CD8-positive, alpha-beta memory T cell (primary cell): ENCODE measurements at places on chromosomes 1 and 21.

GRCh38 chr1:201637282-201638079, 98.6 kb downstream of the NAV1 start:
- no peak for DNase-seq

DNA sequence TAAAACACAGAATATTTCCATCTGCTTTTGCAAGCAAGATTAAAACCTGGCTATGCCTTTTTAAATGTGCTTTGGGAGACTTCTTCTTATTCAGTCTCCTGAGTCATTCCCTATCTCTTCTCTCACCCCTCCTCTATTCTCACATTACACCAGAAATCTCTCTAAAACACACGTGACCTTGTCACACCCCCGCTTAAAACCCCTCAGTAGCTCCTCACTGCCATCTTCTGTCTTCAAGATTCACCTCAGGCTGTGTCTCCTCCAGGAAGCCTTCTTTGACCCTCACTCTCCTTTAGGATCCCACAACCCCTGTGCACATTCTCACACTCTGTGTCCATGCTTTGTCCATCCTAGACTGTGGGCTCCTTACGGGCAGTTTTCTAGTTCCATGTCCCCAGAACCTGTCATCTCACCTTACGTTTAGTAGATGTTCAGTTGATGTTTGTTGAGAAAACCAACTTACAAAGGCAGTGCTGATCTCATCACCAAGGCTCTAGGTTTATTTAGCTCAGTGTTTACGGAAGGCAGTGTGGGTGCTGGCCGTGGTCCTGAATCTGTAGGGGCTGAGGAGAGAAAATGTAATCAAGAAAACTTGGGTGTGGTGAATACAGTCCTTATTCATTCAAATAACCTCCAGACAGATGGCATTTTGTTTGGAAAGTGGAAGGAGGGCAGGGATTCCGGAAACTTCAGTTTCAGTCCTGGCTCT, 143.5 kb downstream of the DMRTA2 start:
- DNase-seq = no peak

DNA sequence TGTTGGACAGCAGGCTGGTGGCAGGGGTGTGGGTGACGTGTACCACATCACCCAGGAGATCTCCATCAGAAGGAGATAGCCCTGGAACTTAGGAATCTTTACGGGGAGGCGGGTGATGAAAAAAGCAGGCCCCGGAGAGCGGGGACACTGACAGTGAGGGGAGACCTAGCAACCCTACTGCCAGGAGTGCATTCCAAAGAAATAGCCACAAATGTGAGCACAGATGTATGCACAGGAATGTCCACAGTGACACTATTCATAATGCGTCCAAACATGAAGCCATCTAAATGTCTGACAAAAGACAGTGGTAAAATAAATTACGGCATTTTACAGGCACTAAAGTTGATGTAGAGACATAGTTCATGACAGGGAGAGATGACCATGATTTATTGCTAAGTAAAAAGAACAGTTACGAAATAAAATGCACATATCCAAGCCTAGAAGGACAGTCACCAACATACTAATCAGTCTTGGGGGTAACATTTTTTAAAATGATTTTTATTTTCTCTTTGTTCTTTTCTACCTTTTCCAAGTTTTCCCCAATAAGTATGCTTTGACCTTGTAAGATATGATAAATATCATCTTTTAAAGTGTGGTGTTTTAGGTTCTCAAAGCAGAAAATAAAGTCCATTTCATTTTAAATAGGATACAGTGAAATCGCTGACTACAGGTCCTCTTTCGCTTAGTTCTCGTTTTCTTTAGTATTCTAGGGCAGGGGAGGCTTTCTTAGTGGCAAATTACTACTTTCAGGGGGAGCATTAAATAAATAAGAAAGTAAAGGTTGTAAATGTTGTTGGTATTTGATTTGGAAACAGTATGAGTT, 21.3 kb downstream of the CD247 start:
- no peak for DNase-seq

DNA sequence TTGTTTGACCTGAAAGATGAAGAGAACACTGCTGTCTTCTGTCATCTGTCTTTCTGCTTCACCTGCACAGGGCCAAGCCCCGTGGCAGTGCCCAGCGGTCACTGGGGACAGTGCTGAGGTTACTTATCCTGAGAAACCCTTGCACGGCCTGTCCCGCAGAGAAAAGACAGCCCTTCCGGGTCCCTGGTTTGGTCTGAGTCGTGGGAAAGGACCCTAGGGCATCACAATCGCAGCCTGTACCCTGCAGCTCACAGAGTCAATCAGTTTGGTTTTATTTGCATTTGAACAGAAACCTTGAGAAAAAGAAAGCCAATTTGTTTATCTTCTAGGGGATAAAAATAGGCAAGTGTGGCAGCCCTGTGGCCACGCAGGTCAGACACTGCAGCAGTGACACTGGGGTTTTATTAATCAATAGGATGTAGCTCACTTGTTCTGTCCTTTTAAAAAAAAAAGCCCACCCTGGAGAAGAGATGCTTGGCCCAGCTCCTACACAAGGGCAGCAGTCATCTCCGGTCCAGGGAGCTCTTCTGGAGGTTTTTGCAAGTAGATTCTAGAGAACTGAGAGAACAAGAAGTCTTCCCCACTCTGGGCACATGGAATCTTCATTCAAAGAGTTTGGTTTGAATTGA, 120.0 kb downstream of the PEX14 start:
- DNase-seq = no peak

DNA sequence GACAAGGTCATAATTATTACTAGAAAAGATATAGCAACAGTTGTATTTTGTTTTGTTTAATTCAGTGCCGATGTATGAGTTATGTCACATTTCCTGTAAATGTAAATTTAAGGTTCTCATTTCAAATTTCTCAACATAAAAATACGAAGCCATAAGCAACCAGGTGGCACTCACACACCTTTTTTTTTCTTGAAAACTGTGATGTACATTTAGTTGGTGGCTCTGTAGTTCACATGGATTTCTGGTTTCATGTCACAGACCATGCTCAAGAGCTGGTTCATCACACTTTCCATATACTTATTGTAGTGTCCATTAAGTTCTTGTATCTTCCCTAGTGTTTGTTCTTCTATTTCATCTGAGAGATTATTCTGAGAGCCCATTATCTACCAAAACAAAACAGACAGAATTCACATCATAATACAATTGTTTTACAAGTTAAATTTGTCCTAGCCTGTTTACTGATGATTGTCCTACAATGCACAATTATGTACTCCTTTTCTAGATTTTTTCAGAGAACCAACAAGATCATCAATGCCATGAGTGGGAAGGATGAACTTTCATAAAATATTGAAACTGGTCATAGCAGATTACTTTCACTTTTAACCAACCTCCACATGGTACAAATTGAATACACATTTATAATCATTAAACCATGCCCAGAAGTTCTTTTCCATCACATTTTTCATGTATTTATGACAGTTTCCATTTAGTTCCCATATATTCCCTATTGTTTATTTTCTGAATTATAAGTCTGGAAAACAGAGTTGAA, 17.1 kb downstream of the ATP6V1G3 start:
- peak; percentile 55 for DNase-seq
